Activated CD4-positive, alpha-beta memory T cell treated with anti-CD3 and anti-CD28 coated beads, Interleukin-2, amount 10 ng/mL, durations not matched to agents 7 days and 5 days (primary cell): ENCODE measurements at places on chromosomes 11 and 22. TPM values are rescaled to one million over a fixed set of nuclear protein-coding genes. Genes with fewer than 3 reads are reported as not detected.

Gene CHST1
- total RNA-seq: not detected

Gene CDHR5
- total RNA-seq: not detected

Gene PC
- 5.1 TPM for total RNA-seq

Gene UCP2
- total RNA-seq: 400 TPM

Gene HMBS
- total RNA-seq: 17.3 TPM
